ENCODE measurements at places on chromosomes 2 and 18. TPM values are rescaled to one million over a fixed set of nuclear protein-coding genes. Genes with fewer than 3 reads are reported as not detected.

DNA sequence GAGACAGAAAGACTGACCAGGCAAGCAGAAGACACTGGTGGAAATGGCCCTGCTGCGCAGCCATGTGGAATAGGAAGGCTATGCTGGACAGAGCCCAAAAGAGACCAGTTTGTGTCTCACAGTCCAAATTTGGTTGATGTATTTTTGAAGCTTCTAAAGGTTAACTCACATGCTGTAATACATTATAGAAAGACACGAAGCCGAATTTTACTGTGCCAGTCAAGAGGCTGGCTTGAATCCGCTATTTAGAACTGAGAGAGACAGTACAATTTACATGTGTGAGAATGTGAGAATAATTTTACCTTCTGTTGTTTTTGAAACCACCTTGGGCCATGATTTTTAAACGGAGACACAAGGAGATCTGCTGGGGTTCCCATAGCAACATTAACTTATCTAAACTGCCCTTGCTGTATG, 113.6 kb downstream of the METTL8 start:
- H3K27ac ChIP-seq, result no peak overlapping the region
- H3K4me3 ChIP-seq, result no peak overlapping the region
- no peaks in the 10 kb centered on the region for H3K27me3 ChIP-seq

DNA sequence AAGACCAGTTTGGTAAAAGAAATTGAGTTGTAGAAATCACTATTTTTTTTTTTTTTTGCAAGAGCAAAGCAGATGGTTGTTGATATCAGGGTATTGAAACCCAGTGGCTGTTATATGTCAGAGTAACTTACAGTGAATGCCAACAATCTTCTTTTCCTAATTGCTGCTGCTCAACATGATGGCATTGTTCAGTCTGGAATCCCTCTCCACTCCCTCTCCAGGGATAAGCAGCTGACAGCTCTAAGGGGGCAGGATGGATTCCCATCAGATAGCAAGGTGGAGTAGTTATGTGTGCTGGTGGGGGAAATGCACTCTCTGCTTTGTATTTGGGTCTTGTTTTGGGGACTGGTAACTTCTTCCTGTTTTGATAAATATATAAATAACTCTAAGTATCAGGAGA, 200.0 kb downstream of the PIK3C3 start:
- no peak for DNase-seq
- no peak overlapping the region for H3K4me3 ChIP-seq
- peaks cover 12% of the 10 kb centered on the region for H3K4me1 ChIP-seq

Gene SETBP1
- 5.3 TPM for total RNA-seq

- H3K27ac ChIP-seq, result no peak overlapping the region
- no peaks in the 10 kb centered on the region for H3K4me1 ChIP-seq
- H3K27me3 ChIP-seq, result peaks cover 80% of the 10 kb centered on the region
- DNase-seq, result no peak
Observed at GRCh38 chr2:127614246-127614645, 31.7 kb upstream of the GPR17 start.

- H3K4me3 ChIP-seq, result no peak overlapping the region
- peaks cover 88% of the 10 kb centered on the region for H3K27me3 ChIP-seq
- H3K4me1 ChIP-seq, result no peaks in the 10 kb centered on the region
- no peak for DNase-seq
- H3K36me3 ChIP-seq, result no peaks in the 10 kb centered on the region
- no peak overlapping the region for H3K27ac ChIP-seq
Observed at GRCh38 chr2:98374286-98374685, 28.0 kb downstream of the CNGA3 start.

GRCh38 chr2:188068093-188068492, 223.6 kb upstream of the GULP1 start:
- no peaks in the 10 kb centered on the region for H3K36me3 ChIP-seq
- no peaks in the 10 kb centered on the region for H3K4me1 ChIP-seq
- H3K27me3 ChIP-seq, result no peaks in the 10 kb centered on the region
- H3K4me3 ChIP-seq, result no peak overlapping the region
- no peak for DNase-seq

Data from Calu3 (cell line).